ENCODE measurements at places on chromosomes 7 and 10.

- no peak for DNase-seq
These were observed 61.9 kb upstream of the WAC start for GRCh38 chr10:28470873-28471651.

DNA sequence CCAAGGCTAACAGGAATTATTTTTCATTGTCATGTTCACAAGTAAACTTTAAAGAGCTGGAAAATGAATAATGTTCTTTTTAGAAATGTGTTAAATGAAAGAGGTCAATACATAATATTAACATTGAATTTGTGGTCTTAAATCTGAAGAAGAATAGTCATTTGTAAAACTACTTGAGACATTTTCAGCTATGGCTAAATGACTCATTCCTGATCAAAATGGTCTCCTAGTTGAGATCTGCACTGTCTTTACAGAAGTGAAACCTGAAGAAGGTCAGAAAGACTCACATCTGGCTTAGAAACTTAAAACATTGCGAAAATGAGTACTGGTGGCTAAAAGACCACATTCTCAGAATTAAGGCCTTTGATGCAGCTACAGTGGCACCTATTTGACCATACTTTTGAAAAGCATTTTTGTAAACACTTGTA lies 5.9 kb downstream of the PIK3CG start:
- no peak for DNase-seq

DNA sequence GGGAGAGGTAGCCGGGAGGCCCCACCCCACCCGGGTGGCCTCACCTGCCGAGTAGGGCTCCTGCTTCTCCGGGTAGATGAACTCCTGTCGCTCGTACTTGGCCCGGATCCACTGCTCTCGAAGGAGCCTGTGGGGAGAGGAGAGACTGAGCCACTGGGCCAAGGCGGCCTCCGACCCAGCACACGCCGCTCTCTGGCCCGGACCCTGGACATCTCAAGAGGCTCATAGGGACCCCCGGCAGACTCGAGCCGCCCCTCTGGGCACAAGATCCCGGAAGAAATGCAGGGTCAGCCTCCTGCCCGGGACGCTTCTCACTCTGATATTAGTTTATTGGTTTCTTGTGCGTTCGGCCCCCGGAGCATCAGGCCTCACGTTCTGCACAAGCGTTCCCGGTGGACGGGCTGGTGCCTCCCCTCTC lies 34.5 kb downstream of the ADAP1 start:
- no peak for DNase-seq

- DNase-seq = no peak
These were observed 75.5 kb downstream of the COPG2 start for GRCh38 chr7:130593033-130593432.

DNA sequence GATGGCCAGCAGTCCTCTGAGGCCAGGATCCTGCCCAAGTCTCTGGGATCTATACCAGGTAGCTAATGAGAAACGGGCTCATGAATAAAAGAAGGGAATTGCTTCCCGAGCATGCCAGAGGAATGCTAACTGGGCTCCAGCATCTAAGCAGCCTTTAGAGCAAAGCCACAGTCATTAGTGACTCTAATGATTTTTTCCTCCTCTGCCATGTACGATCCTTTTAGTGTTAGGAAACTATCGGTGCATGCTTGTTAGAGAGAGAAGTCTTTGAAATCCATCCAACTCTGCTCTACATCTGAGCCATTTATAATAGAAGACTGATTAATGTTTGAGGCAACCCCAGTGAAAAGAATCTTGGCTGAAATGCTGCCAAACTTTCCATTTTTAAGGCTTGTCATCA lies 124.9 kb upstream of the TCERG1L start:
- DNase-seq = no peak

DNA sequence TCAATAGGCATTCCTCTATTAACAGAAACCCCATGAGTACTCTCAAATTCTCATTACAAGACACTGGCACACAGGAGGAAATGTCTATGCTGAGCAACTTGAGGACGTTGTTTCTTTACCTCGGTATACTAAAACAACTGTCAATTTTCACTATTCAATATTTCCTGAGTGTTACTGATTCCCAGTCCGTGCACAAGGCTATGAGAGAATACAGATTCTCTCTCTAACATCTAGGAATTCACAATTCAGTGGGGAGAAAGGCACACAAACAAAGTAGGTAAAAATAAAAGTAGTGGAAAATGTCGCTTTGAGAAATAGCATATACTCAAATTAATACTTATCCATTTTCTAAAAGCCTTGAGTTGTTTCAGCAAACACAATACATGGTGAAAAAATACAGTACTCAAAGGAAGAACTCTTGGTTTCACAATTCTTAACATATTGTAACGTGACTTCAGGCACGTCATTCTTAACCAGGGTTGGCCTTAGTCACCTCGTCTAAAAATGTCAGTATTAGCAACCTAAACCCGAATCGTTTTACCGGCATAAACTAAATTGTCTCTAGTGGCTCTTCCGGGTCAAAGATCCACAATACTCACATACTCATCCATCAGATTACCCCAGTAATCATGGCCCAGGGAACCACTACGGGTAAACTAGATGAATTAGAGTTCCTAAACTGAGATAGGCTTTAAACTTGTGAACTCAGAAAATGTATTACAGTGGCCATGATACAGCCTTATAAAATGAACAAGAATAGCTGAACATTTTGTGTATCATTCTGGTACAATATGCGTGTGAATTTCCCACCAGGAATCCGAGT lies 1.5 kb downstream of the IPMK start:
- DNase-seq = no peak

GRCh38 chr10:30974773-30975415 lies 56.8 kb downstream of the ZNF438 start:
- DNase-seq = no peak

- DNase-seq = no peak
These were observed 108.3 kb downstream of the UPF2 start for GRCh38 chr10:11934262-11934661.

DNA sequence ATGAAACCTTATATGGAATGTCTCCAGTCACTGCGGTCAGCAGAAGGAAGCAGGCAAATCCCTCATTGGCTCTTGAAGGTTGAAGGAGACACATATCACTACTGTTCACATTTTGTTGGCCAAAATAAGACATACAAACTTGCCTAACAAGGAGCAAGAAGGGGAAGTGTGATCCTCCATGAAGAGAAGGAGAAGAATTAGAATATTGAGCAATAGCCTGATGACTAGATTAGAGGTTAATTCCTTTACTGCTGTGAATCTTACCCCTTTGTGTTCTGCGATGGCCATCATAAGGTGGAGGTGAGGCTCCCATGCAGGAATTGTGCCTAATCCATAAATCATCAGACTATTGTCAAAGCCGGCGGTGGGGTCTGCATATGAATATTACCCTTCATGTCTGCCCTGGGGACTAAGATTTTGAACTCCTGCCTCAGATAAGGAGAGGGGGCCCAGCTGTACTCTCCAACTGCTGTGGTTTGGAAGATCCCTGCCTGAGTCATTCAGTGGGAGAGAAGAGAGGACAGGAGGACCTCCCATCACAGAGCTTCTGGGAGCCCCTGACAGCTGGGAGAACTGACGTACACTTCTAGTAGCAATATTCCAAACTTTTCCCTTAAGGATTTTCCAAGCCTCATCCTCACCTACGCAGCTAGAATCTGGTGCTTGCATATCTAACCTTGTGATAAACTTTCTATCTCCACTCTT lies 398.5 kb downstream of the REEP3 start:
- DNase-seq = no peak

DNA sequence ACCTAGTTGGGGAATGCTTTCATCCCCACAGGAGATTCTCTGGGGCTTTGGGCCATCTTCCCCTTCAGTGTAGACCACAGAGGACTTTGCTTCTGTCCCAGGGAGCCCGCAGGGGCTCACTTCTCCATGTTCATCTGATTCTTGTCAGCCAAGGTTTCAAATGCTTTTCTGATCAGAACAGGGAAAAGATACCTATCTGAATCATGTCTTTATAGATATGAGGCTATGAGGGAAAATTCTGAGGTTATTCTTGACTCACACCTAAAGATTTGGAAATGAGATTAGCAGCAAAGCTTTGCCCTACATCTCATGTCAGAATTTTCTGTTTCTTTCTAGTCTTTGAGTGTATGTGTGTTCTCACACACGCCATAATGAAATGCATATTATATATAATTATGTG lies 53.3 kb downstream of the FIGNL1 start:
- DNase-seq = no peak

GRCh38 chr7:12719981-12720865 lies 32.8 kb downstream of the ARL4A start:
- no peak for DNase-seq

DNA sequence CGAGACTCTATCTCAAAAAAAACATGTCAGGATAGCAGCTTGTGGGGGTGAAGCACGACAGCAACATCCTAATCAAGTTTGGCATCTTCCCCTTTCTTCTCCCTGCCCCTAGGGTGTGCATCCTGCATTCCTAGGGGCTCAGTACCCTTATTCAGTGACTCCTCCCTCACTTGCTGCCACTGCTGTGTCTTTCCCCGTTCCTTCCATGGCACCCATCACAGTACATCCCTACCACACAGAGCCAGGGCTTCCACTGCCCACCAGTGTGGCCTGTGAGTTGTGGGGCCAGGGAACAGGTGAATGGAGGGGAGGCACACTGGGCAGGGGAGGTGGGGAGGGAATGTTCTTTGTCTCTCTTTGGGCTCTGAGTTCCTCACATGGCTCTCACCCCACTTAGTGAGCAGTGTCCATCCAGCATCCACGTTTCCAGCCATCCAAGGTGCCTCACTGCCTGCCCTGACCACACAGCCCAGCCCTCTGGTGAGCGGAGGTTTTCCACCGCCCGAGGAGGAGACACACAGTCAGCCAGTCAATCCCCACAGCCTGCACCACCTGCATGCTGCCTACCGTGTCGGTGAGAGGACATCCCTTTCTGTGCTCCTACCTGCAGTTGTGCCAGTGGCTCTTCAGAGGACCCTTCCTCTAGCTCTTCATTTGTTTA lies 11.4 kb downstream of the NDST2 start:
- DNase-seq = no peak

DNA sequence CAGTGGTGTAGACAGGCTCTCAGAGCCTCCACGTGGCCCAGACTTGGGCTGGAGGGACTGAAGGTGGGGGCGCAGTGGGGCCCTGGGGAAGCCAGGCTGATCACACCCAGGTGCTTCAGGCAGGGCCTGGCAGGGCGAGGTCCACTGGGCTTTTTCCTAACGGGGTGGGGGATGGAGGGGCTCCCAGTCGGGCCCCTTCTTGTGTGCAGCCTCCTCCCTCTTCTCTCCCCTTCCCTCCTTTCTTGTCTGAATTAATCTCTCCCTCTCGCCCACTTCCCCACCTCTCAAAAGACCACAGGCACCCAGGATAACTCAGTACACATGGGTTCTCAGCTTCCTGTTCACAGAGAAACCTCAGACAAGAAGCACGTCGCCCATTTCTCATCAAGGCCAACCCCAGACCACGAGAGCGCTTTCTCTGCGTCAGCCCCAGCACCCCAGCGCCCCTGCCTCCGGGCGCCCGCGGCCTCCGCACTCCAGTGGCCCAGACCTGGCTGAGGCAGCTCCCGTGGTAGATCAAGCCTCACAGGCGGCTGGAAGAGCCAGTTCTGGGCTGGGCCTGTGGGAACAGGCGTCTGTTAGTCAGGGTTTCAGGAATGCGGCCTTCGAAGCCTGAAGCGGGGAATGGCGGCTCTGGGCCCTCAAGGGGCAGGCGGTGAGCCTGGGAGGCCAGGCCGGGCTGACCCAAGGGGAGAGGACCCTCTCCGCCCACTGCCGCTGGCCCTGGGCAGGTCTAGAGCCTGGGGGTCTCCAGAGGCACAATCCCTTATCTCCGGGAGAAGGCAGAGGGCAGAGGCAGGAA lies 50.6 kb downstream of the PWWP2B start:
- DNase-seq = peak; percentile 65

- no peak for DNase-seq
These were observed at the start of gene ETV1 for GRCh38 chr7:13989126-13989948. Gene ETV1, minus strand, starts transcription at chr7:13989666. Its CDS starts 614 bp downstream, at chr7:13989052.

DNA sequence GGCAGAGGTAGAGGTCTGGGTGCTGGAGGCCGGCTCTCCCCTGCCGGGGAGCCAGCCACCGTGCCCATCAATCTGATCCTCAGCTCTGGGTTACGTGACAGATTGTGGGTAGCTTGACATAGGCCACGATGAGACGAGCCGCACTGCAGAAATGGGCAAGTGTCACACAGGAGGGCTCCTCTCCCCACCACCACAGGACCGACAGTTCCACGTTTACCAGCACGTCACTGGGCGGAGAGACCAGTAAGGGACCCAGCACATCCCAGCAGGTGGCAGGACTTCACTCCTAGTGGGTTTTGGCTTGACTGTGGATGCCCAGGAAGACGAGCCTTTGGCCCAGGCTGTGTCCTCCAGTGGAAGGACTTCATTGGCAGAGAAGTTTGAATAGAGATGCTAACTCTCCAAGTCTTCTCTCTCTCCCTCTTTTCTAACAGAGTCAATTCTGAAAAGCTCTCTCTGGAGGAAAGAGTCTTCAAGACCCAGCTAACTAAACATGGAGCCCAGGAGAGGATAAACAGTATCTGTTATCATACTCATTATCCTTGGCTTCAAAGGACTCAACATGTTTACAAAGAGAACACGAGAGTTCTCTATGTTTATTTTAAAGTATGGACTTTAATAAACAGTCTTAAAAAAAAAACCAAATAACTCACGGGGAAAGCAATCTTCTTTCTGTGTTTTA lies 129.3 kb upstream of the JCAD start:
- no peak for DNase-seq

GRCh38 chr7:757741-758163 lies 30.7 kb upstream of the PRKAR1B start:
- no peak for DNase-seq

DNA sequence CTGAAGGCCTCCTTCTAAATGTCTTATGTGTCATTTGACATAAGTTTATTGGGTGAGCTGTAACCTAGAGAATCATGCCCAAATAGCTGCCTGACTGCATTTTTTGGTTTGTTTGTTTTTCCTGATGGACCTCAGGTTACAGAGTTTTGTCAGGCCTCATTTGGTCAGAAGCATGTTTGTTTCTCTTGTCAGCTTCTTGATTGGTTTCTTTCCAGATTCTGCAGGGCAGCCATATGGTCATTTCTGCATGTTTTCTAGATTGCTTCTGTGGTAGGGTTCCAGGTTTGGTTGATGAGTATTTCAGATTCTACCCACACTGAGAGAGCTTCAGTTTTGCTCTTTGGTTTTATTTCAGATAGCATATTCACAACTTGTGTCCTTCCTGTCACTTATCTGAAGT lies 28.0 kb downstream of the GLCCI1 start:
- DNase-seq = no peak

DNA sequence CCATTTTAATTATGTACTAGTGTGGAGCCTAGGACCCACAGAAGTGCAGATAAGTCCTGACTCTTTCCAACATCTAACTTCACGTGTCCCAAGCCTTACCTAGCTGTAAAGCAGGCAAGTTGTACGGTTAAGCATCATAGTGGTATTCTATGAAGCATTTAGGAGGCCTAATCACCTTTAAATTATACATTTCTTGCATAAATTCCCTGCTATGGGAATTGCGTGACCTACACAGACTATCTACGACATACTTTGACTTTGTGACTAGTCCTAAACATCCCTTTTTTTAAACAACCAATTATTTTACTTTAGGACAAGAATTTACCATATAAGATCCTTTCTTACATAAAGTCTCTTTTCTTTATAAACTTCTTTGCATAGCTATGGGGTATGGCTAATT lies 37.7 kb upstream of the LRGUK start:
- DNase-seq = no peak

- DNase-seq = no peak
These were observed 222.3 kb downstream of the BBS9 start for GRCh38 chr7:33351709-33352108.

GRCh38 chr7:44541876-44542610 lies 913 bp upstream of the NPC1L1 start:
- DNase-seq = no peak

Data from stimulated activated CD8-positive, alpha-beta memory T cell treated with anti-CD3 and anti-CD28 coated beads, Interleukin-7, amount 100 ng/mL, for 1 hour (primary cell).